ENCODE measurements at places on chromosomes 11 and 22.

GRCh38 chr11:16853859-16854258 is 115.4 kb downstream of the C11orf58 start:
- no peak for DNase-seq

GRCh38 chr11:47071791-47072261 is 104.9 kb downstream of the ARFGAP2 start:
- DNase-seq, result no peak

DNA sequence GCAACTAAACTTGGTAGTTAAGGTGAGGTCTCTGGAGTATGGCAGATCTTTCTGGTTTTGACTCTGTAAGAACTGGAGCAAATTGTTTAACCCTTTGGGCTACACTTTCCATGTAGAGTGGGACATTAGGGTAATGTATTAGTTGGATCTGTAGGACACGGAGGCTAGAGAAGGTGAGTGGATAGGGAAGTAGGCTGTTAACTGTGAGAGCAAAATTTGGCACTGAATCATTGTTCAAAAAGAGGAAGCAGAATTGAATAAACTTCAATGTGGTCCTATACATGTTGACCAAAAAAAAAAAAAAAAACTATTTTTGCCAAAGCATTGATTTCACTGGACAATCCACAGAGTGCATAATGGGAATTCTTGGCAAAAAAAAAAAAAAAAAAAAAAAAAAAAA is 370.2 kb upstream of the CHORDC1 start:
- DNase-seq, result no peak

DNA sequence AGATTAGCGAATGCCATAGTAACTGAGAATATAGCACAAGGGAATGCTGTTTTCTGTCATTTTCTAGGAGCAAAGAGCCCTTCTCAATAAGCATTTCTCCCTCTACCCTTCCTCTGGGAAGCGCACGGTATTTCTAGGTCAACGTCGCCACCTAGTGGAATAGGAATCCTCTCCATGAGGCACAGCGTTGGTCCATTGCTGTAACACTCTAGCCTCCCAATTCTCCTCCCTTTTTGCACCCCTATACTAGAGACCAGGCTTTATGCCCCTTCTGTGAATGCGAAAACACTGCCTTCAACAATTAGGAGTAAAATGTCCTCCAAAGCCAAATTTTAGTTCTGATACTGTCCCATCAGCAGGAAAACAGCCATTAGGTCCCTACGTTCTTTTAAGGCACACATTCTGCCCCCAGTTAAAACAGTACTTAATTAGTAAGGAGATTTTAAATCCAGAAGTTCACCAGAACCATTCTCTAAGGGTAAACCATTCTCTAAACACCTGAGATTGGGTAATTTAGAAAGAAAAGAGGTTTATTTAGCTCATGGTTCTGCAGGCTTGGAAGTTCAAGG is 12.8 kb upstream of the HYLS1 start:
- DNase-seq, result peak; percentile 69

DNA sequence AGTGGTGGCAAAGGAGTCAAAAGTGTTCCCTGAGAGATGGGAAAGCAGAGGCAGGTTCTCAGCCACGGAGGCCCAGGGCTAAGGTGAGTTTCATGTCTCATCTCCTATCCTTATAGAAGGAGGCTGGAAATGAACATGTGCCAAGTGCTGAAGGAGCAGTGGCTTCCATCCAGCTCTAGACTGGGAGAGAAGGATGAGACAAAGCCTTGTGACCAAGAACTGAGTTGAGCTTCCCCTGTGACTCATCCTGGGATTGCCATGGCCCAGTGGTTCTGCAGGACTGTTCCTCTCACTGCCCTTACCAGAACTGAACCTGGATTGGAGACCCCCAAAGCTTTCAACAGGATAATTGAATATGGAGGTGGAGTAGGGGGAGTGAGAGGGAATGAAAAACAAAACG is 16.7 kb upstream of the OR9Q1 start:
- no peak for DNase-seq

DNA sequence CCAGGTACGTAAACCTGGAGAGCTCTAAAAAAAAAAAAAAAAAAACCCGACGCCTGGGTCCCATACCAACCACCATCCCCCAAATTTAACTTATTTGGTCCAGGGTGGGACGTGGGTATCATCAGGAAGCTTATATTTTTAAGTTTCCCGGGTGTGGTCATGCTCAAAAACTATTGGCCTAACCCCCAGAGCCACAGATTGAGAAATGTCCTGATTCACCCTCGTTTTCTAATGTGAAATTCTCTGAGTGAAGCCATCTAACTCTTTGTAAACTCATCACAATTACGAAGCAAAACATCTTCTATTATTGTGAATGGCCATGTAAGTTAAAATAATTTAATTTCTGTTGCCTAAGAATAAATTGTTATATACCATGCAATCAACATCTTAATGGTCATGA is 29.6 kb downstream of the PAK1 start:
- DNase-seq, result no peak

DNA sequence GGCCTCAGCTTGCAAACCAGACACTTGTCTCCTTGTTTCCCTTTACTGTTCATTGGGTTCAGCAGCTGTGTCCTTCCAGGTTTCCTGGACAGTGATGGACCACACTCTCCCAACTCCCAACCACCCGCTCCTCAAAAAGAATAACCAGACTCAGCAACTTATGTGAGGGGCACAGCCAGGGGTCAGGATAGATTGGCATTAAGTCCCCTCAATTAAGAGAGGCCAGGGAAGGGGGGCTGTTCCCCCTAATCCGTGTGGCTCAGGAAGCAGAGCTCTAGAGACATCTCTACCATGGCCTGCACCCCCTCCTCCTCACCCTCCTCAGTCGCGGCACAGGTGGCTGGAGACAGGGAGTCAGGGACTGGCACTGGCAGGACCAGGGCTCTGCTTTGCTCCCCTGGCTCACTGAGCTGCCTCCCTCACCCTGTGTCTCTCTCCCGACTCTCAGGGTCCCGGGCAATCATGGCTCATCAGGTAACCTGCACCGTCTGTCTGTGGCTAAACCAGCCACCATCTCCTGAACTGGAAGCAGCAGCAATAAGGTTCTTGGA is 111.7 kb downstream of the ZNF280B start:
- DNase-seq, result no peak

GRCh38 chr11:13891911-13892310 is 70.6 kb upstream of the SPON1 start:
- no peak for DNase-seq

GRCh38 chr11:39174196-39174595 is 2285.3 kb downstream of the LRRC4C start:
- no peak for DNase-seq

- no peak for DNase-seq
Observed at GRCh38 chr11:10023212-10023611, 270.8 kb downstream of the SBF2 start.

DNA sequence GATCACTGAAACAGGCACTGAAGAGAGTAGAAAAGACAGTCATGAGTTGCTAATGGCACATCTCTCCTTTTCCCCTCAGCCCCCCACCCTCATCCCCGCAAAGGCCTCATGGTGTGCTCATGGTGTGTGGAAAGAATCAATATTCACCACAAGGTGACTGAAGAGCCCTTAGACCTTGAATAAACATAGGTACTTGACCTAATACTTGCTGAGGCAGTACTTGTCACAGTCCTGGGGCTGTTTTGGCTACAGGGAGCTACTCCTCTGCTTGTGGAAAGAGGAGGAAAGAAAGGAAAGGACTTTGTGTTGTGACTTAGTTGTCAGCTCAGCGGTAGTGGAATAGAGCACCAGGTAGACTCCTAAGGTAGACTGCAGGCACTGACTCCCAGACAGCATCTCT is 537.8 kb upstream of the CCDC179 start:
- DNase-seq, result no peak

DNA sequence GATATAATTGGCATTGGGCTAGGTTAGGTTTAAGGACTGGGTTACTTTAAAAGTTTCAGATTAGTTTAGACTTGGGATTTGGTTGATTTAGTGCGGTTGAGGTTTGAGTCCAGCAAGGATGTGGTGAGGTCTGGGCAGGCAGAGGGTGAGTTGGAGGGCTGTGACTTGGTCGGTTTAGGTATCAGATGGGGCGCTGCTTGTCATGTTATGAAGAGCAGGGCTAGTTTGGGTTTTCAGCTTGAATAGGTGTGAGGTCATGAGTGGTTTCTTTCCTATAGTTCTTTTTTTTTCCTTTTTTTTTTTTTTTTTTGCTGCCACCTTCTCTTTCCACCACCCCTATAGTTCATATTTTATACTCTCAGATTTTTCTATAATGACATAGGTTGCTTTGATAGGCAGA is 4.8 kb downstream of the CLCF1 start:
- peak; percentile 72 for DNase-seq

- no peak for DNase-seq
Observed at GRCh38 chr11:124759266-124760204, 2.6 kb downstream of the ESAM start.

GRCh38 chr11:86497310-86497709 is 122.6 kb downstream of the CCDC81 start:
- DNase-seq, result no peak

DNA sequence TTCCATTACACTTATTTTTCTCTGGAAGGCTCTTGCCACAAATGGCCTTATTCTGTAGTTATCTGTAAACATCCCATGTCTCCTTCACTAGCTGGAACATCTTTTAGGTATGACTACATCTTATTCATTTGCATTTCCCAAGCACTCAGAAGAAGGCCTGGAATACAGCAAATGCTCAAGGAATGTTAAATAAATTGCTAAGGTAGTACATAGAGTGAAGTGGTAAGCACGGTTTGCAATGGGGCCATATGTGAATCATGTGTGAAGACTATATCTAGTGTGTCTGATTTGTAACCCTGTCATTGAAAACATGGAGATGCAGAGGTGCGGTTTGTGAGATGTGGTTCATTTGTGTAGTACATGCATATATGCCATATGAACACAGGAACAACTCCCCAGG is 33.5 kb downstream of the GDPD4 start:
- DNase-seq, result no peak

DNA sequence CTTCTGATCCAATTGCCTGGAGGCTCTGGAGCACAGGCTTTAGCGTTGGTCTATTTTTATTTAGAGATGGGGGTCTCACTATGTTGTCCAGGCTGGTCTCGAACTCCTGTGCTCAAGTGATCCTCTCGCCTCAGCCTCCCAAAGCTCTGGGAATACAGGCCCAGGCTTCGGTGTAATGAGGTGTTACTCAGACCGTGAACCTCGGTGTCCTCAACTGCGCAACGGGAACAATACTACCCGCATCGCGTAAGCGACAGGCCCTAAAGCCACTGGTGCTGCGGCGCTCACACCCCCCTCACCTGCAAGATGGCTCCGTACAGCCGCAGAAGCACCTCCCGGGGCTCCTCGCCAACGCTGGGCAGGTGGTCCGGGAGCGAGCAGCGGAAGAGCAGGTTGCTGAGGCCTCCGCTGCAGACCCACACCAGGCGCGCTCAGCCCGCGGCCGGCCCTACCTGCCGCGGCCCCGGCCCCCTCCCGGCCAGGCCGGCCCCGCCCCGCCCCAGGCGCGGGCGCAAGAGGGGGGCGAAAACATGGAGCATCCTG is 628 bp downstream of the CHKB start:
- DNase-seq, result peak; percentile 63

GRCh38 chr11:85531191-85531897 is 95.8 kb downstream of the DLG2 start:
- no peak for DNase-seq

GRCh38 chr11:95378111-95378510 is 147.1 kb upstream of the SESN3 start:
- no peak for DNase-seq

DNA sequence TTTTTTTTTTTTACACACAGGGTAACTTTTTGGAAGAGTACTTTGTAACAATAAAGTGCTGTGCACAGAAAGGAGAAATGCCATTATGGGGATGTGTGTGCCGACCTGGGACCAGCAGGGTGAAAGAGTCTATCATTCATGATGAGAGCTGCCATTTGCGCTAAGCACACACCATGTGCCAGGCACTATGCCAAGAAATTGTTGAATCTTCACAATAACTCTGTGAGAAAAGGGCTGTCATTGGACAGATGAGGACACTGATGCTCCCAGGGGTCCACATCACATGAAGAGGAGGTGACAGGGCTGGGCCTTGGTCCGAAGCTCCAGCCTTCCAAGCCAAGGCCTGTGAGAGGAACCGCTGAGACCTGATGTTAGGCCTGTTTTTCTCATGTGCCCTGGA is 5.6 kb downstream of the DUSP18 start:
- DNase-seq, result no peak

Measured in GM12865 (cell line).